Posterior vena cava (tissue), 2 donors: ENCODE measurements at places on chromosomes 13 and 19. TPM values are rescaled to one million over a fixed set of nuclear protein-coding genes. Genes with fewer than 3 reads are reported as not detected.

Gene S1PR4
- total RNA-seq, result 1.7 TPM

Gene TMTC4
- total RNA-seq, result 9.7 TPM

Gene RABAC1
- total RNA-seq, result 191 TPM

Gene CRB3
- not detected for total RNA-seq

Gene RASAL3
- 3.7 TPM for total RNA-seq

Gene IGFL2
- 0.38 TPM for total RNA-seq

Gene TUBB4A
- 0.42 TPM for total RNA-seq

Gene ODAD3
- total RNA-seq, result 0.69 TPM

Gene SMIM24
- not detected for total RNA-seq

Gene IL12RB1
- 2.3 TPM for total RNA-seq

Gene WTIP
- total RNA-seq, result 20.7 TPM

Gene ZNF577
- total RNA-seq, result 9.3 TPM

Gene PSG11
- total RNA-seq, result not detected

Gene GNG8
- total RNA-seq, result not detected

Gene BRSK1
- 9.2 TPM for total RNA-seq

Gene TBXA2R
- total RNA-seq, result 46.9 TPM

Gene NOVA2
- 8.0 TPM for total RNA-seq

Gene TMPRSS9
- not detected for total RNA-seq

Gene ZNF790
- 8.4 TPM for total RNA-seq

Gene SLC46A3
- total RNA-seq, result 7.1 TPM

Gene TUBA3C
- total RNA-seq, result not detected

Gene TNFSF13B
- total RNA-seq, result 13.0 TPM

Gene ETFB
- total RNA-seq, result 50.8 TPM

Gene SLC6A16
- 1.7 TPM for total RNA-seq

Gene ZNF816
- total RNA-seq, result 9.7 TPM

Gene CALR3
- total RNA-seq, result not detected

Gene ZNF616
- 11.2 TPM for total RNA-seq

Gene ZNF546
- 5.9 TPM for total RNA-seq

Gene SCGB2B2
- 0.56 TPM for total RNA-seq
